Activated T-helper 1 cell treated with anti-CD3 and anti-CD28 coated beads, Interleukin-2, amount 50 U/mL, for 16 hours (primary cell): ENCODE measurements at places on chromosomes 2 and 18.

DNA sequence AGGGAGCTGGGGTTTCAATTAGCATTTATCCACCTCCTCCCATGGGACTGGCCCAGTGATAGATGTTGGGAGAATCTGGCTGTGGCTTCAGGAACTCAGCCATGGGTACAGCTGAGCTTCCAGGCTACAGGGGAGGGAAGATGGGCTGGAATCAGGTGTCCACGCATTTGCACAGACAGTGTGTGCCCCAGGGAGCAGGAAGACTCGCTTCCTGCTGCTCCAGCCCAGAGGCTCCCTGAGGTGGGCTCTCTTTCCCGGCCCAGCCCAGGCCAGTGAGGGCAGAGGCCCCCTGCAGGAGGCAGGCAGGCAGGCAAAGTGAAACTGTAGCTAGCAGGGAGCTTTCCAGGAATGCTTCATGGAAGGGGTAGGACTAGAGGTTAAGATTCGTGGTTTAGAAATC lies 28.7 kb downstream of the DYSF start:
- DNase-seq, result no peak

DNA sequence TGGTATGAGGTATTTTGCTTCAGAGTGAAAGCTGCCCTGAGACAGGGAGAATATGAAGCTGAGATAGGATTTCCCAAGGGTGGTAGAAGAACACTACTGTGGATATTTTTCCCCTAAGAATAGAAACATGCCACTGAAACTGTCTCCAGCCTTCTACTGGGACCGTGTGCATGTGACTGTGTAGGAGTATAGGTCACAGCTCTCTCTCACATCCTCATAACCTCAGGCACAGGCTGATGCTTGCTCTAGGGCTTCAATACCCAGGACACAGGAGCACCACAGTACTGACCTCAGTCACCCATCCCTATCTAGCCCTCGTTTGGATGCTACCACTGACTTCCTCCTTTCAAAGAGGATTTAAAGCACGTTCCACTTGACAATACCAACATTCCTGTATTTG lies 67.2 kb downstream of the REV1 start:
- no peak for DNase-seq

DNA sequence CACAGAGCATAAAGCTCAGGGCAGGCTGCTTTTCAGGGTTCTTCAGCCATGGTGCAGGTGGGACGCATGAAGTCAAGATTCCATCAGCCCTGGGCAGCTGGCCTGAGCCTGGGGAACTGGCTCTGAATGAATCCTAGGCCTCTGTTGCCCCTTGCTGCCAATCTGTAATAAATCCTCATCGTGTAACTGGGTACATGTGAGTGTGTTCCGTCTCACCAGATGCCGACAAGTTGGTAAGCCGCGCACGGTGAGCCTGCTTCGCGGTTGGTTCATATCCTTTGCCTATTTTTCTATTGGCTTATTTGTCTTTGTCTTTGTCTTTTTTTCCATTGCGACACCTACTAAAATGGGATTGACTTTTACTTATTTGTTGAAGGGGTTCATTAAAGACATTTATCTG lies 27.7 kb downstream of the B3GNT7 start:
- DNase-seq, result no peak

DNA sequence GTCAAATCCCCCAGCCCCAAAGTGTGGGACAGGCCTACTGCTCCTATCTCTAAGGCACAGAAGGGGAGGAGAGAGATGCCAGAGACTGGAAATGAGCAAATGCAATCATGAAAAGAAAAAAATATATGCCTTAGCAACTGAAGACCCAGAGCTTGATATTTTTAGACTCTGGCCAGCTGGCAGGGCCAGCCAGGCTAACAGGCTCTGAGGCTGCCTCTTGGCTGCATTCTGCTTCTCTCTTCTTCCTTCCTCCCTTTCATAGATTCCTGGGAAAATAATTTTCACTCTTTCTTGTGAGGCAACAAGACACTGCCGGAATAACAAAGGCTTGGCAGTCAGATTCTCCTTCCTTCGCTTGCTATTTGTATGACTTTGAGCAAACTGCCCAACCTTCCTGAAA lies 209.1 kb downstream of the RAD51AP2 start:
- no peak for DNase-seq

- no peak for DNase-seq
Measured at GRCh38 chr2:203394519-203395227, 66.5 kb downstream of the ABI2 start.

GRCh38 chr2:179106676-179107428 lies 56.9 kb upstream of the CCDC141 start:
- DNase-seq, result no peak

GRCh38 chr2:72685638-72686213 lies 140.1 kb downstream of the EXOC6B start:
- no peak for DNase-seq

GRCh38 chr2:166494140-166494624 lies at the start of gene SCN7A:
Gene SCN7A (minus strand): TSS chr2:166494249. CDS start chr2:166477696, 16,553 bp downstream.
- DNase-seq, result no peak

DNA sequence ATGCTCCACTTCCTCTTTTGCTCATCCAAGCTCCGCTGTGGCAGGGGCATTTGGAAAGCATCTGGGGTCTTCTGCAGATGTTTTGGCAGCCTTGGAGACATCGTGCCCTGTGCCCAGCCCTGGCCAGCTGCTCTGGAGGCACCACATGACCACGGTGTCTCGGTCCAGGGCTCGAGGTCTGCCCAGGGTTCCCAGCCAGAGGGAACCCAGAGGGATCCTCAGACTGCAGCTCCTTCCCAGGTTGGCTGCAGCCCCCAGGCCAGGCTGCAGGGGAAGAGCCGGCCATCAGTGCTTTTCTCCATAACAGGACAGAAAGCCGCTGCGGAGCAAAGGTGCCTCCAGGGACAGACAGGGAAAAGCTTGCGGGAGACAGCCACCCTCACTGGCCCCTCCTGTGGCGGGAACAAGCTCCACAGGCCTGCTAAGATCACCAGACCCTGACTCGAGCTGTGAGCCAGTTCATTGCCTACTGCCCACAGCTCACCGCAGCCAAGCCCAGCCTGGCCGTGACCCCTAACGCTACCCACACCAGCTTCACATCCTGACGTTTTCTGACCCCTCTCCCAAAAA lies 74.7 kb downstream of the SMAD7 start:
- DNase-seq, result no peak

DNA sequence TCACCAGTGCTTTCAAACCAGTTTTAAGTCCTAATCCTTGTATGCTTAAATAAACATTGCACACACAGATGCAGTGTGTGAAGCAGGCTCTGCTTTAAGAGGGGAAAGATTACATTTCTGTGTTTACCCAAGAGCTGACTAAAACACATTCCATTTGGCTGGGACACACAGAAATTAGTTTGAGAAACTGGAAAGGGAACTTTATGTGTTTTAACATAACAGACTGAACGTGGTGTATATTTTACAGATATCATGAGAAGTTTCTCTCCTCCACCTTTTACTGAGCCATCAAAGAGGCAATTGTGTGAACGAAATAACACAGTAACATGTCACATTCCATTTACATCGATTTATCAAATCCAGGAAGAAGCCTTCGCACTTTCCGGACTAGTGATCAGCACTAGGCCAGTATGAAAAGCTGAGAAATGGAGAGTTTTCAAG lies 121.8 kb downstream of the MAIP1 start:
- DNase-seq, result no peak

- no peak for DNase-seq
Measured at GRCh38 chr18:43275546-43275945, 1.7 kb downstream of the SYT4 start.

GRCh38 chr18:79555885-79556284 lies 123.7 kb upstream of the CTDP1 start:
- no peak for DNase-seq

DNA sequence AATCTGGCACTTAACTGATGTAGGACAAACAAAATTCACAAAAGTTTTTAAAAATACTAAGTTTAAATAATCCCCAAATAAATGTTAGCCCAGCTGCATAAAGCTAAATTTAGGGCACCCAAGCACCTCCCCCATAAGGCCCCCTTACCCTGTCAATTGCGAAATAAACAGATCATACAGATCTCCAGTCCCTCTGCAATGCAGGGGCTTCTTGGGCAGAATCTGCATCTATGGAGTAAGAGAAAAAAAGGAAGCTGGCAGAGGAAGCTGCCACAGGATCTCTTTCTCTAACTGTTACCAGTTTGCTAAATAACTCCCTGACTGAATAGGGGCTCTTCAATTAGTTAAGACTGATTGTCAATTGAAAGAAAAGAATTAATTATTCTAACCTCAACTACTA lies 117.7 kb downstream of the MEMO1 start:
- no peak for DNase-seq

DNA sequence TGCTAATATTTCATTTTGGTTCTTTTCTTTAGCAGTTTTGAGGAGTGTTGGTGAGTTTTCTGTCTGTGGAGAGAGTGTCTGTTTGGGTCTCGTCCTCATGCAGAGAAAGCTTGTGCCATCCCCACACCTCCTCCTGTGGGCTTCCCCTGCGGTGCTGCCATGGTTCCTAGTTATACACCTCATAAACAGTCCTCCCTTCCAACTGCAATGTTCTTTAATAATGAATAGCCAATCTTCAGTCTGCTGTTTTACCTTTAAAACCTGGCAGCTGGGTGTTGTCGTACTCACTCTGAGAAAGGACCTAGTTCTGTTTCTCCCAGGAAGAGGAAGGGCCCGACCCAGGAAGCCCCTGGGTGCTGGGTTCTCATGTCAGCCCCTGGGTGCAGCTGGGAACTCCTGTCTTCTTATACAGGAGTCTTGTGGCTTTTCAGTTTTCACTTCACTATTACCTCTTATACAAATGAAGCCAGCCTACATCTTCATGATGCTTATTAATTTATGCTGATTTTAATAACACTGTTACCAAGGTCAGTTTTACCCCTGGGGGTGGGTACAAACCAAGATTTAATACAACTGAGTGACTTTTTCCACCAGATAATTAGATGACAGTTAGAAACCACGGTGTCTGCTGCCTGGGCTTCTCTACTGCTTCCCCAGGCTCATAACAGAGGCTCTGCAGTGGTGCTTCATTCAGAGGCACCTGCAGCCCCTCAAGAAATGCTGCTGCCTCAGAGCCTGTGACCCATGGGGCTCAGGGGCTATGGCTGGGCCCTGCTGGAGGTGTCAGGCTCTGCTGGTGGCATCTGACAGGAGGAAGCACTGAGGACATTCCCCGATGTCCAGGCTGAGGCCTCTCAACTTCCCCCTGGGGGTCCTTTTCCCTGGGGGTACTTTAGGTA lies 59.1 kb downstream of the COA5 start:
- no peak for DNase-seq

DNA sequence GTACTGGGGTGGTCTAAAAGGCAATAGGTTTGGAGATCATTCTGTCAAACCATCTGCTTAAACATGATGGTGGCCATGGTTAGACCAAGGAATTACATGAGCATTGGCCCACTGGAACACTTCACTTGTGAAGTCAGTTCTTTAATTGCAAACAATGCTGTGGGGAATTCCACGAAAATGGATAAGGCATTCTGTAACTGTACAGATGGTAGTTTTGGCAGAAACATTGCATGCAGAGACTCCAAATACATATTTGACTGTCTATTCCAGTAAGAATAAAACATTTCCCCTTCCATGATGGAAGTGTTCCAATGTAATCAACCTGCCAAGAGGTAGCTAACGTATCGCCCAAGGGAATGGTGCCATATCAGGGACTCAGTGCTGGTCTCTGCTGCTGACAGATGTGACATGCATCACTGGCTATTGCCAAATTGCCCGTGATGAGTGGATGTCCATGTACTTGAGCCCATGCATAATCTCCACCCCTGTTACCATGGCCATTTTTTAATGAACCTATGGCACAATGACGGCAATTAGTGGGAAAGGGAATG lies 417.9 kb downstream of the CDH7 start:
- no peak for DNase-seq

- no peak for DNase-seq
Measured at GRCh38 chr2:88832311-88832991, 141.0 kb downstream of the RPIA start.

DNA sequence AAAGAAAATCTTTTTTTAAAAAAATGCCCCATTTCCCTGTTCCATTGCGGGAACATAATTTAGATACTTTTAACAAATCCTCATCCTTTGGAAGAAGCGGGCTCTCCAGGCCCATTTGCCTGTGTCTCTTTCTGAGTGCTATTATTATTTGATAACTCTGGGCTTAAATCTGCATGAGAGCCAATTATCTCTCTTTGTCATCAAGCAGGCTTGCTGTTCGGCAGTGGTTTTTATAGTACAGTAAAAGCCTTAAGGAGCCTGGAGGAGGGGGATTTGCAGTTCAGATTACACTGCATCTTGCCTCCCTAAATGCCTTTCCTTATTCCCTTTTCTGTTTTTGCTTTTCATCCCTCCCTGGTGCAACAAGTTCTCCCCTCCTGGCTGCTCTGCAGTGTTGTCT lies 50.6 kb downstream of the CELF4 start:
- DNase-seq, result no peak

DNA sequence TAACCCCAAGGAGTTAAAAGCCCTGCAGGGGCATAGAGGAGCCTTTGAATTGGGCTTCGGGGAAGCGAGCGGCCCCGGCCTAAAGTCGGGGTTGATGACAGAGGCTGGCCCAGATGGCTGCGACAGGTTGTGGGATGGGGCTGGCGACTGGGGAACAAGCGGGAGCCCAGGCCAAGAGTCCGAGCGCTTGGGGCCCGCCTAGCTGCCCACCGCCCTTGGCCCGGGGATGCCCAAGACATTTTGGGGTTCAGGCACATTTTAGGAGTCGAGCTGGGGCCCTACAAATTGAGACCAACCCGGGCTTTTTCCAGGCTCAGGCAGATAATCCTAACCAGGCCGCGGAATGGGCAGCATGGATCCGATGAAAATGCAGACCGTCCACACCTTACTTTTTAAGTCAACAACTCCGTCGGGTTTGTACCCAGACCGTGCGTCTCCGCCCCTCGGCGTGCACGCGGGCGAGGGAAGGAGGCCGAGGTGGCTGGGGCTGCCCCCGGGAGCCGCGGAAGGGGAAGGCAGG lies 507 bp downstream of the RTKN start:
- no peak for DNase-seq

DNA sequence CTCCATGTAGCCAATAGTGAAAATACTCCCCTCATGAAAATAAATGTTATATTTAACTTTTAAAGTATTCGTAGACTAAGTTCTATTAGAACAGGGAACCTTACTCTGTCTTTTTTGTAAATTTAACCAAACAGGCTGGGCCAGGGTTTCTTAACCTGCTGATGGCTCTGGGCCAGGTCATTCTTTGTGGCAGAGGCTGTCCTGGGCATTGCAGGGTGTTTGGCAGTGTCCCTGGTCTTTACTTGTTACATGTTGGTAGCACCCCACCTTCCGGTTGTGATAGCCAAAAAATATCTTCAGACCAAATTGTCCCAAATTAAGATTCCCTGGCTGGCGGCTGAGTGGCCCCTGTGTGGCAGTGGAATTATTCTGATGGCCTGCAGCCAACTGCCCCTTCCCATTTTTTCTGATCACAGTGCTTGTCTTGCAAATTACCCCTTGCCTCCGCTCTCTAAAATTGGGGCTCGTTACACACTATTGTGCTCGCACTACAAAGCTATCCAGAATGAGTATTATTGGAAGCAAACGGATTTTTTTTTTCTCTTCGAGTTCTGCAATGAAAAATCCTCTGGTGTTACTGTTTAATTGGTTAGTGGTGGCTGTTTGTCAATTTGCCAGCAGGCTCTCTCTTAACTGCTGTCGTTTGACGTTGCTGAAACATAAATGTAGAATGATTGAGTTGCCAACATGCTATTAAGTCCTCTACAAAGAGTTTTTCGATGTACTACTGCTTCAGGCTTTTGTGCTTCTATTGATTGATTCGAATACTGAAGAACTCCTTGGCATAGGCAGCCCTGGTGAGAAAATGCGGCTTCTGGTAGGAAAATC lies 216.9 kb downstream of the SH3RF3 start:
- DNase-seq, result no peak
